Activated T-cell treated with anti-CD3 and anti-CD28 coated beads, Interleukin-2, amount 50 U/mL, for 48 hours (primary cell): ENCODE measurements at places on chromosomes 3 and 15.

GRCh38 chr3:30649572-30650318, 43.3 kb downstream of the TGFBR2 start:
- no peak for DNase-seq

DNA sequence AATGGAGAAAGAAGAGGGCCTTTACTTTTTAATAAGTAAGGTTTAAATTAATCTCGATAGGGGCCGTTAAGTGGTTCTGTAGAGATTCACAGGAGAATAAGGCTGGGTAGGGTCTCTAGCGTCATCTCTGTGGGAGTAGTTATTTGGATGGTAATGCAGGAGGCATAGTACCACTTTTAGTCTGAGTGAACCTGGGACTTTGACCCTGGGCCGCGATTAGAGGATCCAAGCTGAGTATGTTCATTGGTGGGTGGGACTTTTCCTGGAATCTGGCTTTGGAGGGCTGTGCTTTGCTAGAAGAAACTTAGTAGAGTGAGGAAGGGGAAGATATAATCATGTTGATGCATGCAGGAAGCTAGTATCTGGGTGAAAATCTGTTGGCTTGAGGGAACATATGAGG, 4.0 kb downstream of the LPP start:
- DNase-seq = no peak

GRCh38 chr3:104632947-104633346, 733.8 kb upstream of the ALCAM start:
- no peak for DNase-seq

GRCh38 chr15:76678766-76679165, 226.4 kb downstream of the SCAPER start:
- no peak for DNase-seq

DNA sequence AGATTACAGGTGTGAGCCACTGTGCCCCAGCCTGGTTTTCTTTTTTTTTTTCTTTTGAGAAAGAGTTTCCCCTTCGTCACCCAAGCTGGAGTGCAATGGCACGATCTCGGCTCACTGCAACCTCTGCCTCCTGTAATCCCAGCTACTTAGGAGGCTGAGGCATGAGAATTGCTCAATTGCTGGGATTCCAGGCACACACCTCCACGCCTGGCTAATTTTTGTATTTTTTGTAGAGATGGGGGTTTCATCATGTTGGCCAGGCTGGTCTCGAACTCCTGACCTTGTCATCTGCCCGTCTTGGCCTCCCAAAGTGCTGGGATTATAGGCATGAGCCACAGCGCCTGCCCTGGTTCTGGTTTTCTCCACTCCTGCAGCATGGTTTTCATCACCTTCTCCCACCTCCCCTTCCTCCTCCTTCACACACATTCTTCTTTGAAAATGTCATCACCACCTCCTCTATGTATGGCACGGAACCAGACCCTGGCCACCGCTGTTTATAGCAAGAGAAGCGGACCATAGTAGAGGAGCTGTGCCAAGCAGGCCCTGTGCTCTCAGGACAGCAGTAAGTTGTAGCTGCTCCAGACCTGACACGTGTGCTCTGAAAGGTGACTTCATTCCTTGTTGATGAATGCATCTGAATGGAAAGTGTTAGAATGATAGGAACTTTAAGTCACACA, 14.6 kb upstream of the AHSG start:
- DNase-seq = no peak

DNA sequence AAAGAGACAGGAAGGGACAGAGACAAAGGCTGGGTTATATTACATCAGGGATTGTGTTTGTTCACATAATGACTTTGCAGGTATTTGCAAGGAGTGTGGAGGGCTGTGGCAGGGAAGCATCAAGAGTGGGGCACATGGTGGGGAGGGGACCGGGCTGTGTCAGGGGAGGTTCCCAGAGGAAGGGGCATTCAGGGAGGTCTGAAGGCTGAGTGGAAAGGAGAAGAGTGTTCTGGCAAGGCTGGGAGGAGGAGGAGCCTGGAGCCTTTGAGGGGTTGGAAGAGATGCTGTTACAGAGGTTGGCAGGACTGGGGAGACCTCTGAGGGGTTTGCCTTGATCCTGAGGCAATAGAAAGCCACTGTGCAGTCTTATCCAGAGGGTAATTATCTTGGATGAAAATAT, 49.4 kb downstream of the EXOG start:
- DNase-seq = no peak
